Stimulated activated CD4-positive, alpha-beta T cell treated with anti-CD3 and anti-CD28 coated beads, Interleukin-4, amount 100 ng/mL, for 48 hours (primary cell): ENCODE measurements at places on chromosomes 12 and 14.

GRCh38 chr12:42236017-42236416, 2.0 kb downstream of the YAF2 start:
- no peak for DNase-seq

DNA sequence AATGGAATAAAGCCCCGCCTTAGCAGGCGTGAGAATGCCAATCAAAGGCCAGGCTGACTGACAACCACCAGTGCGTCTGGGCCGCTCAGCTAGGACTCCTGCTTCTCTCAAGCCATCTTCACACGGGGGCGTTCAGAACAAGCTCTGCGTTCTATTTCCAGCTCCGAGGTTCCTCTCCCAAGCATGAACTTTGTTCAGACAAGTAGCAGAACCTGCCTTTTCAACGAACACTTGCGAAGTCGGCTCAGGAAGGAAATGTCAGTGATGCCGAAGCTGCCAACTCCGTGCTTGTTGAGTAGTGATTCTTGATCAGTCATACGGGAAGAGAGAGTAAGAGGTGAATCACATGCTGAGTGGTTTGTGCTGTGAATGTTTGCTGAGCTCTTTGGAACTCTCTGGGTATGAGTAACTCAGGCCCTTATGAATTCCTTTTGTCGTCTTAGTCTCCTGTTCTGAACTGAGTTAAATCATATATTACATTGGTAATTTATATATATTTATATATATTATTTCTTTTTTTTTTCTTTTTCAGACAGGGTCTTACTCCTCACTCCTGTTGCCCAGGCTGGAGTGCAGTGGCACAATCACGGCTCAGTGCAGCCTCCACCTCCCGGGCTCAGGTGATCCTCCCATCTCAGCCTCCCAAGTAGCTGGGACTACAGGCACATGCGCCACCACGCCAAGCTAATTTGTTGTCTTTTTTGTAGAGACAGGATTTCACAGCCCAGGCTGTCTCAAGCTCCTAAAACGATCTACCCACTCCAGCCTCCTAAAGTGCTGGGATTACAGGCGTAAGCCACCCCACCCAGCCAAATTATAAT, 29.4 kb upstream of the BCL7A start:
- DNase-seq, result peak; percentile 60

DNA sequence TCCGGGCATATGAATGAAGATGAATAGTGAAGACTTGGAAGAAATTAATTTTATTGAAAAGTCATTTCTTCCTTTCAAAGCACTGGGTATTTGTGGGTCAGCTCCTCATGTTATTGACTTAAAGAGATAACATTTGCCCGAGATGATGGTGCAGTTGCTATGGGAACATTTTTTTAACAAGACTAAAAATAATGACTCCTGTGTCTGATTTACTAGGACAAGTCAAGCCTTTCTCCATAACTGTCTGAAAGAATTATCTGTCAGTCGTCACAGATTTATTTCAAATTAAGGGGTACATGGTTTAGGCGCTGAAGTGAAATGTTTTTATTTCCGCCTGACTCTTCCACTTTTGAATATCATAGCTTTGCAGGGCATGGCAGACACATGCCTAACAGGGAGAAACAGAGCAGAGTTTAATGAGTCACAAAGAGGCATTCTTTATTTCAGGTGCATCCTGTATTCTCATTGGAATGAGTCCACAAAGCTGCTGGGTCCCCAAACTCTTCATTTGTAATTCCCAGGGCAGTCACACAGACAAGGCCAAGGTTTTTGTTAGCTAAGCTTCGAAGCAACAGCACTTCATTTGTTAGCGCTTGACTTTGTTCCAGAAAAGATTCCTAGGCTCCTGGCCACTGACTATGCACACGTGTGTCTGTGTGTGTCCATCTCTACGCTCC, 4.3 kb upstream of the GPHB5 start:
- DNase-seq, result no peak

DNA sequence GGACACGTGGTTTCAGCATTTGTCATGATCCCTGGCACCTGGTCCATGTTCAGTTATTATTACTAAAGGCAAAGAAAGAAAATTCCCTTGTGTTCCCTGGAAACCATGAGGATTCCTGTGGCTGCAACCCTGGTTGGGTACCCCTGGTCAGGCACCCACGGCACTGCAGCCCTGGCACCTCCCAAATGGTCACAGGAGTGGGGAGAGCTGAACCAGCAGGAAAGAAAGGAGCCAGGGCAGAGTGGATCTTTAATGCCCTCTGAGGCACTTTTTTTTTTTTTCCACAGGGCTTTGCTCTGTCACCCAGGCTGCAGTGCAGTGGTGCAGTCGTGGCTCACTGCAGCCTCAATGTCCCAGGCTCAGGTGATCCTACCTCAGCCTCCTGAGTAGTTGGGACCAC, 17.5 kb downstream of the CINP start:
- DNase-seq, result no peak

GRCh38 chr12:54404061-54405004, 14.7 kb downstream of the ITGA5 start:
- DNase-seq, result peak; percentile 62

DNA sequence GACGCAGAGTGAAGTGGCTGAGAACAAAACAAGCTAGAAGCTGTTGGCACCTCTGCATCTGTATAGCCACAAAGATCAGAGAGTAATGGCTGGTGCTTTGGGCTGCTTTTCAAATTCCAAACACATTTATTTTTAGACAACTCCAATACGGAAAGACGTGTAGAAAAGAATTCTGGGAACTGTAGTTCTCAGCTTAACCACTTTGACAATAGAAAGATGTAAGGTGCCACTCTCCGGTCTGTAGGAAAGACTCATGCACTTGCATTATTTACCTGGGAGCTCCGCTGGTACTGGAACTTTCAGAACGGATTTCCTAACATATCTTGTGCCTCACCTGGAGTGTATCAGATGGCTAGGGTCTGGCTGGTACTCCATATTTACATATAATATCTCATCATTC, 1.8 kb upstream of the OR4K2 start:
- no peak for DNase-seq

DNA sequence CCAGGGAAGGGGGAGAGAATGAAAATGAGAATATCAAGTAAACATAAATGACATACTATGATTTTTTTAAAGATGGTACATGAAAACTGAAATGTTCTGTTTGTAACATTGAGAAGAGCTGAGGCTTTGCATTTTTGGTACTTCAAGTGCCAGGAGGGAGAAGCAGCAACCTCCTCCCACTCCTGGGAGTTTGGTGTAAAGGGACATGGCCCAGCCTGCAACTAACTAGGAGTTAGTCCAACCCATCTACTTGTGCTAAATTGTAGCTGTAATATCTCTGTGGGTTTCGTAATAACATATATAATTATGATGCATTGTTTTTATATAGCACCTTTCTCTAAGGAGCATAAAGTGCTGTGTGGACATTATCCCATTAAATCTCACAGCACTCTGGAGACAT, 517.5 kb downstream of the NELL2 start:
- no peak for DNase-seq

DNA sequence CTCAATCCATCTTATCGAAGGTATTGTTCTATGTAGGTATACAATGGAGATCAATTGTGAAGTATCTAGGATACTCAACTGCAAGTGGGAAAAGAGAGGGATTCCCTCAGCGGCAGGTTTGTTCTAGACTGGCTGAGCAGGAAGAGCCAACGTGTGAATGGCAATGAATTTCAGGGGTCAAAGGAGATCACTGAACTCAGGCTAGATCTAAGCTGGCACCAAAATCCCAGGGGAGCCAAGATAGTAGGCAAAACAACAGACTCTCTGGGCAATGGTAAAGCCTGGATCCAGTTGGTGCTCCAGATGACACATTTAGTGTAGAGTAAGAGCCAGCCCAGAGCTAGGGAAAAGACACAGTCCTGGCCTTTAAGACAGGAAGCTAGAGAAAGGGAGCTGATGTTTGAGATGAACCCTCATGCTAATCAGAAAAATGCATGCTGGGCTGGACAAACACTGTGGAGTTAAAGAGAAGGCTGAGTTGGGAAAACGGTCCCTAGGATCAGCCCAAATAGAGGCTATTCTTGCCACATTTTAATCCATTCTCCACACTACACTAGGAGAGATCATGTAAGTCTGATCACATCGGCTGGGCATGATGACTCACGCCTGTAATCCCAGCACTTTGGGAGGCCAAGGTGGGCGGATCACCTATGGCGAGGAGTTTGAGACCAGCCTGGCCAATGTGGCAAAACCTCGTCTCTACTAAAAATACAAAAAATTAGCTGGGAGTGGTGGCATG, 45.6 kb downstream of the EFCAB11 start:
- no peak for DNase-seq

DNA sequence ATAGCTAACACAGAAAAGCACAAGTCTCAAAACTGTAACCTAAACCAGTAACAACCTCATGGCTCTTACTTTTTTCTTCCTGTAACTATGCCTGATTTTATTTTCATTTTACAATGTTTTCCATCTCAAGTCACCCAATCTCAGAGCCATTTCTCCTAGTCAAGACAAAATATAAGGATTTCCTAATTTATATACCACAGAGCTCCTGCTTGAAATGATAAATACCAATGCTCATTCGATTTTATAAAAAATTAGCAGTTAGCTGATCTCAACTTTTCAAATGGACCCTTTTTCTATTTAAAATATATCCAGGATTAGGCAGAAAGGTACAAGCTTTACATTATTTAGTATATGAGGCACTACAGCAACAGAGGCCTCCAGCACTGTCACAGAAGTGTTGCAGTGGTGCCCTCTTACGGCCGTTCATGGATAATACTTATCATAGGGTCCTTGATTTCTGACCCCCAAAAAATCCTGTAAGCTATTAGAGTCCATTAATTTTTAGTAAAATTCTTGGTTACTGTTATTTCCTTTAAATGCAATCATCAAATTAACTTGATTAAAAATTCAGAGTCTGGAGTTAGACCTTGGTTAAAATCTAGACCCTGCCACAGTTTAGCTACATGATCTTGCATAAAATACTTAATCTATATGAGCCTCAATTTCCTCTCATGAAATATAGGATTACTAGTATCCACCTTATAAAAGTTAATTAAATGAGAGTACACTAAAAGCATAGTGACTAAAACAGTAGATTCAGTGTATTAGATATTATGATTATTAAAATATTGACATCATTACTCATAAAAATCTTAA, 68.3 kb downstream of the SEC23A start:
- DNase-seq, result no peak

- DNase-seq, result no peak
Observed at GRCh38 chr12:113440336-113440735, 18.2 kb downstream of the SDSL start.

- DNase-seq, result no peak
Observed at GRCh38 chr14:73788701-73789551, 62.7 kb upstream of the PTGR2 start.

DNA sequence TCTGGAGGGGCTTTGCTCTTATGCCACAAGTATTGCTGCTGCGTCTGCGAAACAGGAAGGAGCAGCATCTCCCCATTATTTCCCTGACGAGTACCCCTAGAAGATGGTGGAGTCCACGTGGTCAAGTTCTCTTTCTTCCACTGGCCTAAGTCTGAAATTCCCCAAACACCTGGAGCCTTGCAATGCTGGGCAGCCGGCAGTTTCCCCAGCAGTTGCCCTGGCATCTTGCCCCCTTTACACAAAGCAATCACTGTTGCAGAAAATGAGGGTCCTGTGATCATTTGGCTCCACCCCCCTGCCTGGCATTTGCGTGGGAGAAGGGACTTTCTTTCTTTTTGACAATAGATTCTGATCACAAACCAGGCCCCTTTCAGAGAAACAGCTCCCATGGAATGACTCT, 56.9 kb downstream of the FOS start:
- no peak for DNase-seq

GRCh38 chr12:54262403-54262925, 17.5 kb downstream of the CBX5 start:
- DNase-seq, result no peak

DNA sequence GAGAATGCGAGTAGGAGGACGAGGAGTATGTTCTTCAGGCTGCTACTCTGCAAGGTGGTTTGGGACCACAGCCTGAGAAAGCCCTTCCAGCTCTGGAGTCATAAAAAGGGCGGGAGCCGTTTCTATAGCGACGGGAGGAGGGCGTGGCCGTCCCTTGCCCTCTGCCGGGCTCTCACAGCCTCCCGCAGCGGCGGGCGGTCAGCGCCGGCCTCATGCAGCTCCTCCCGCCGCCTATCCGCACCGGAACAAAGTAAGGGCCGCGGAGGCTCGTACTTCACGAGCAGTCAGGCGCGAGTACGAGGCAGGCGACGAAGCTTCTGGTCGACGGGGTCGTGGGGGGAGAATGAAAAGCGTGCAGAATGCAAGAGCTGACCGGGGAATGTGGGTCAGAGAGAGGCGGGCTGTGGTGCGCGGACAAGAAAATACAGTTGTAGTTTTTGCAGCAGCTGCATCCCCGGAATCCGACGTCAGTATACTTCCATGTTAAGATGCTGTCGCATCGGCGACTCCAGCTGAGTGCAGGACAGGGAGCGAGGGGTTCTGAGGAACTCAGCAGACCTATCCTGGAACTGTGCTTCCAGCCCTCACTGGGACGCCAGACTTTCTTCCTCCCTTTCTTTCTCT, at the start of gene DYRK4:
Gene DYRK4 (plus strand): TSS at position 175 of the 624 bp plus-strand sequence. CDS start 38 bp downstream, at position 213.
- DNase-seq, result no peak
